Umbilical cord (tissue), 2 donors: ENCODE measurements at places on chromosomes 5 and 9.

- no peak for DNase-seq
Observed at GRCh38 chr5:127070243-127070642, 3.1 kb downstream of the C5orf63 start.

- DNase-seq: peak; percentile 79
Observed at GRCh38 chr9:27368316-27368985, 71.5 kb upstream of the EQTN start.

GRCh38 chr9:96461336-96461735 is 11.4 kb downstream of the HABP4 start:
- peak; percentile 22 for DNase-seq

DNA sequence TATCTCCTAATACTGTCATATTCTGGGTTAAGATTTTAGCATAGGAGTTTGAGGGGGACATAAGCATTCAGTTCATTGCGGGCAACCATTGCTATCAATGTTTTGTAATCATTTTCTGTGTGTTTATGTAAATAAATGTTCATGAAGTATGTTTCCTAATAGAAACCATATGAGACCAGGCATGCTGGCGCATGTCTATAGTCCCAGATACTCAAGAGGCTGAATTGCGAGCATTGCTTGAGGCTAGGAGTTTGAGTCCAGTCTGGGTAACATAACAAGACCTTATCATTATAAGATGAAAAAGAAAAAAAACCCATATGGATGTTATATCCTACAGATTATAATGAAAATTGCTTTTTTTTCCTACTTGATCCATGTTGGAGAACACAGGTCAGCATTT is 91.2 kb downstream of the F2RL2 start:
- no peak for DNase-seq

DNA sequence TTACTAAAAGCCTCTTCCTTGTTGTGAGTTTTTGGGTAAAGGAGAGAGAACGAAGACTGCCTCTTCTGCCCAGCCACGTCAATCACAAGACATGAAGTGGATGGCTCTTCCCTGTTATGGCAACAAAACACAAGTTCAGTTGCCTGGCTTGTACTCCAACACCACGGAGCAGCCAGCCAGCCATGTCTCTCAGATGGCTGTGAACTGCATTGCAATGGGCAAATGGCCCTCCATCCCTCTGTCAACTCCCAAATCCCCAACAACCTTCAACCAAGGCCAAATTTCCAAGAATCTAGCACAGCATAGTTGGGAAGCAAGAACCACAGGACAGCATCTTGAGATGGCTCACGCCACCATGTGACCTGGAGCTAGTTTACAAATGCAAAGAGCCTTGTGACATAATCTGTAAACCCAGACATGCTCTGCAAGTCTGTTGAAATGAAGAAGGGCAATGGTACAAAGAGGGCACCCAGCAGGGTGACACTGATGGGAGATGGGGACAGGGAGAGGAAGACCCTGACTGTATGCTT is 53.9 kb downstream of the ZNF366 start:
- no peak for DNase-seq

DNA sequence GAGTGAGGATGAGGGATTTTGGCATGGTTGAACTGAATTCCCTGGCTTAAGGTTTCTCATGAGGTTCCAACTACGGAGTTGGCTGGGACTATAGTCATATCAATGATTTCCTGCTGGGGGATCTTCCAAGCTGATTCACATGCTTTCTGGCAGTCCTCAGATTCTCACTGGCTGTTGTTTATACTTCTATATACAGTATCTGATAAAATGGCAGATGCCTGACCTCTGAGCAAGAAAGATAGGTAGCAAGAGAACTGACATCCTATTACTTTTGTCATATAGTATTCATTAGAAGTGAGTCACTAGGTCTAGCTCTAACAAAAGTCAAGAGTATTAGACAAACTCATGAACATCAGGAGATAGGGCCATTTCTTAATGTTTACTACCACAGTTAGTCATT is 440.9 kb upstream of the EDIL3 start:
- no peak for DNase-seq

- no peak for DNase-seq
Observed at GRCh38 chr5:624118-624950, 12.2 kb downstream of the CEP72 start.

GRCh38 chr5:8905021-8905420 is 640.9 kb downstream of the SEMA5A start:
- peak; percentile 75 for DNase-seq

GRCh38 chr5:13356226-13356625 is 588.3 kb downstream of the DNAH5 start:
- DNase-seq: no peak

GRCh38 chr5:140711794-140712193 is 11.5 kb downstream of the ZMAT2 start:
- DNase-seq: no peak

DNA sequence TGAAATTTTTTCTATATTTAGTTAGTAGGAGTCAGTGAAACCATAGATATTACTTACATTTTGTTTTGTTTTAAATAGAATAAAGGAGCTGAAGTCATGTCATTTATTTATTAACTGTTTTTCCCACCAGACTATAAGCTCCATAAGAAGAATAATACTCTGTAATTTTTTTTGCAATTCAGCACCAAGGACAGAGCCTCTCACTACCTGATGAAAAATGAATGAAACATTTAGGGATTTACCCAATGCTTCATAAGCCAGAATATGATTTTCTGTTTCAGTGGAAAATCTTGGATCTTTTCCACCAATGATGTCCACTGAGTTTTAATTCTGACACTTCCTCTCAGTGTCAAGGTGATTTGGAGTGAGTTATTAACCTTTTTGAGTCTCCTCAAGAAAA is 624.9 kb upstream of the GRAMD2B start:
- peak; percentile 41 for DNase-seq

DNA sequence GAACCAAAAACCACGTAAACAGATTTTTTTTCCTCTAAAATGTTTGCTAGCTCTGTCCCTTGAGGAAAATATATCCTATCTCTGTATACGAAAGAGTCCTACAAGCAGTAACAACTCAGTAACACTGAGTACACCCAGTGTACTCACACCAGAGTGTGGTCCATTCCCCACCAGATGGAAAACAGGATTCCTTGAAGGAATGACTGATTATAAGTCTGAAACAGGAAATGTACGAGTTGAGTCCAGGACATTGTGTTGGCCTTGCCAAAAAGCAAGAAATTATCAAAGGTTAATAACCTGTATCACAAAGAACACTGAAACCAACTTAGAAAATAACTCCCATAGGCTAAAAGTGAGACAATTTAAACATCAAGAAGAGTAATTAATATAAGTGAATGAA is 20.4 kb downstream of the GOLPH3 start:
- DNase-seq: no peak

DNA sequence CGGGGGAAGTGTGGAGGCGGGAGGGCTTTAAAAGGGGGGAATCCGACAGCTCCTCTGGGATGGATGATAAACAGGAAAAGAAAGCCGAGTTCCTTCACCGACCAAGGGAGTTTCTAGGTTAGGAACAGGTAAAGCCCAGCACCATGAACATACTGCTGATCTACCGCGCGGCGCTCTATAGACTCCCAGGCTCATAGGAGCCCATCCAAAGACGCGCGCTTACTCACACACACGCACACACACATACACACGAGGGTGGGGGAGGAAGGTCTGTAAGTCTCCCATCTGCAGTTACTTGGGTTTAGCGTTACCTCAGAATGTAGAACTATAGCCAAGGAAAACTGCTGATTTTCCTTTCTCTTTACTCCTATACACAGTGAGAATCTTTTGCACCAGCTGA is 2.6 kb upstream of the GABRB2 start:
- DNase-seq: peak; percentile 67

- no peak for DNase-seq
Observed at GRCh38 chr5:59471463-59471862, 422.1 kb downstream of the PDE4D start.

DNA sequence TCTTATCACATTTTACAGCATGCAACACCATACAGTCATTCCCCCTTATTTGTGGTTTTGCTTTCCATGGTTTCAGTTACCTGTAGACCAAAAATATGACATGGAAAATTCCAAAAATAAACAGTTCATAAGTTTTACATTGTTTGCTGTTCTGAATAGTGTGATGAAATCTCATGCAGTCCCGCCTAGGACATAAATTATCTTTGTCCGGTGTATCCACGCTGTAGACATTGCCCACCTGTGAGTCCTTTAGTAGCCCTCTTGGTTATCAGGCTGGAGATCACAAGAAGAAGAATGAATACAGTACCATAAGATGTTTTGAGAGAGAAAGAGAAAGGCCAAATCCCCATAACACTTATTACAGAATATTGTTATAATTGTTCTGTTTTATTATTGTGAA is 68.1 kb downstream of the SLC46A2 start:
- no peak for DNase-seq

DNA sequence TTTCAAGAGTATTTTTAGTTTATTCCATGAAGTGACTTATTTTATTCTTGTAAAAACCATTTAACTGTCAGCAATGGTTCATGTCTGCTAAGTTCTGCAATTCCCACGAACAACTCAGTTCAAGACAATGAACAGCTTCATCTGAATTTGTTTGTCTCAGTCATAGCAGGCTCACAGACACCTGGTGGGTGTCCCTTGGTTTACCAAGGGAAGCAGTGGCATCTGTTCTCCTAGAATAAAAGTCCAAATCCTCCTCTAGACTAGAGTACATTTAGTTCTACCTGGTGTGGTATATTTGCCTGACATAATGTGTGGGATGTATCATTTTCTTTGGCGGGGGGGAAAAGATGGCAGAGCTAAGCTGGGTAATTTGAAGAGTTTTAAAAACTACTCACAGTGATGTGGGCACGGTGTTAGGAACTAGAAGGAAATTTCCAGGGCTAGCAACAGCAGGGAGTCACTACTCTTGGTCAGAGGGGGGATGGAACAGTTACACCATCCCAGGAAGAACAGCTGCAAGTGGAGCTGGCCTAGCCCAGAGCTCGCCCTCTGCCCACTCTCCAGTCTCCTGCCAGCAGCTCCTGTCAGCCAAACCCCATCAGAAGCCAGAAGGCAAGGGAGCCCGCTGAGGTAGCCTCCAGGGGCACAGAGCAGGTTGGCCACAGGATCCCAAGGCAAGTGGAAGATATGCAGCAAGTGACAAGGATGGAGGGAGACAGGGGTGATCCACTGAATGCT is 100.3 kb downstream of the PJA2 start:
- DNase-seq: no peak

- no peak for DNase-seq
Observed at GRCh38 chr9:4970970-4971641, 14.0 kb upstream of the JAK2 start.

- peak; percentile 97 for DNase-seq
Observed at GRCh38 chr5:111680737-111681413, 76.1 kb downstream of the NREP start.

DNA sequence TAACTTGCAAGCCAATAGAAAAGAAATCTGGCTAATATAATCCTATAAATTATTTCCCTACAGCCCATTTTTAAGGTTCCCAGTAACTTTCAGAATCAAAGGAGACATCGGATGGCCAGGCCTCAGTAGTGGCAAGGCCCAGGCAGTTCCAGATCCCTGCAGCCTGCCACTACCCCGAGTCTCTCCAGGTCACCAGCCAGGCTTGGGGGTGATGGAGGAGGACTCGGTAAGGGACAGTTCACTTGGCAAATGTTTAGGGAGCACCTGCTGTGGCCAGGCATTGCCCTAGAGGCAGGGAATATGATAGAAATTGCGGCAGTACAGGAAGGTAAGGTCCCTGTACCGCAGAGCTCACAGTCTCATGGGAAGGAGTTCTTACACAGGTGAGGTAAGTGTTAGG is 15.2 kb upstream of the LTC4S start:
- DNase-seq: no peak

GRCh38 chr5:123809594-123810221 is 297.7 kb downstream of the CSNK1G3 start:
- peak; percentile 17 for DNase-seq

GRCh38 chr5:56900395-56900794 is 9.0 kb upstream of the SETD9 start:
- no peak for DNase-seq

DNA sequence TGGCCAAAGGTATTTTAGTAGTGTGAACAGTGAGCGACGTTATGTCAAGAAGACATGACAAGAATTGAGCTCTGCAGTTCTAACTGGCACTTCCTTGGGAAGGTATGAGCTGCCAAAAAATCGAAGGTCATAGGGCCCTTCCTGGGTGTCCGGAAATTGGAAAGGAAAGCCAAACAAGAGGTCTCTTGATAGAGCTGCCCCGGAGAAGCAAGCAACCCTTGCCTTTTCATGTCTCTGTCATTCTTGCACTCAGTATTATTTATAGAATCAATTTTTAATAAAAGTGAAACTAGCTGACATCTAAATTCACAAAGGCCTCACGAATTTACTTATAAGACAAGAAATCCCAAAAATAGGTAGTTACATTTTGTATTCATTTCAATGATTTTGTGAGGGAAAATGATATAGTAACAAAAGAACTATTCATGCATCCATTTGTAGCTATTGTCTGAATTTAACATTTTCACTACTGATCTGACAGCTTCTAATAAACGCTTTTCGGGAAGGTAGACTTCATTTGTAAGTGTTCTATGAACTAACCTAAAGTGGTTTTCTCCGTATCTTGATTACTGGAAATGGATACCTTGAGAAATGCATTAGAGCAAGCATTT is 113.8 kb upstream of the VCAN start:
- DNase-seq: no peak

GRCh38 chr9:68545033-68545705 is 4.5 kb upstream of the TMEM252 start:
- DNase-seq: no peak

DNA sequence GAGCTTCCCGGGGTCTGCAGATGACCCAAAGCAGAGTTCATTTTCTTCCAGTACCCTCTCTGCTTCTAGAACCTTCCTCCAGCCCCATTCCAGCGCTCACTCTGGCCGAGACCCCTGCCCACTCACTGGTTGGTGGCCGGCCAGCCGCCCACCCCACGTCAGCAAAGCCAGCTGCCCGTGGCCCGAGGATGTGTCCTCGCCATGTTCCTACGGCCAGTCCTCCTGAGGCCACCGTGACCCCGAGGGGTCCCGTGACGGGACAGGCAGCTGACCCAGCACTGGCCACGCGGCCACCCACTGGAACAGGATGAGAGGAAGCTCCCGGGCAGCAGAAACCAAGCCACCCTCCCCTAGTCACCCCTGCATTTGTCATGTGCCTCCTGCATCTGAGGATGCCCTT is 39.1 kb upstream of the SLC6A19 start:
- no peak for DNase-seq

- no peak for DNase-seq
Observed at GRCh38 chr5:16411741-16412455, 53.7 kb downstream of the ZNF622 start.

- no peak for DNase-seq
Observed at GRCh38 chr9:33222031-33222430, 17.9 kb upstream of the SPINK4 start.
